Activated CD8-positive, alpha-beta memory T cell treated with anti-CD3 and anti-CD28 coated beads, Interleukin-2, amount 10 ng/mL, durations not matched to agents 7 days and 5 days (primary cell): ENCODE measurements at places on chromosomes 12 and 14. TPM values are rescaled to one million over a fixed set of nuclear protein-coding genes. Genes with fewer than 3 reads are reported as not detected.
A peak's percentile ranks its signal among the peaks of the same experiment; 100 is the strongest.

- H3K36me3 ChIP-seq = no peaks in the 10 kb centered on the region
- peaks cover 3% of the 10 kb centered on the region for H3K4me1 ChIP-seq
- DNase-seq = no peak
- no peak overlapping the region for H3K27ac ChIP-seq
These were observed 7.0 kb downstream of the CCDC63 start for GRCh38 chr12:110853836-110854235.

DNA sequence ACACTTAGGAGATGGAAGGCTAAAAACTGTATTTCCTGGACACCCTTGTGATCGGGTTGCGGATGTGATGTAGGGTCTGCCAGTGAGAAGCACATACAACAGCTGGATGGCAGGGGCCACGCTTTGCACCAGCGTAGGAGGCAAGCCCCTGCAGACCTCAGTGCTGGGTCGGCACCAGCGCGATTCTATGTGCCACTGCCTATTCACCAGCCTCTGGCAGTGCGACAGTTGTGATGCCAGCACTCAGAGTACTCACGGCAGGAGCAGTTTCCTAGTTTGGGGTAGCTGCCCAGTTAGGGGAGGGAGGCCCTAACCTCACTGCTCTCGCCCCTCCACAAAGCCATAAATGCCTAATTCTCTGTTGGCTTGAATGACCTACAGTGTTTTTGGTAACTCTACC, 31.6 kb downstream of the SPTLC2 start:
- DNase-seq = no peak
- H3K27me3 ChIP-seq = no peaks in the 10 kb centered on the region
- H3K4me1 ChIP-seq = peaks cover 35% of the 10 kb centered on the region
- H3K27ac ChIP-seq = no peak overlapping the region
- no peak overlapping the region for H3K4me3 ChIP-seq

DNA sequence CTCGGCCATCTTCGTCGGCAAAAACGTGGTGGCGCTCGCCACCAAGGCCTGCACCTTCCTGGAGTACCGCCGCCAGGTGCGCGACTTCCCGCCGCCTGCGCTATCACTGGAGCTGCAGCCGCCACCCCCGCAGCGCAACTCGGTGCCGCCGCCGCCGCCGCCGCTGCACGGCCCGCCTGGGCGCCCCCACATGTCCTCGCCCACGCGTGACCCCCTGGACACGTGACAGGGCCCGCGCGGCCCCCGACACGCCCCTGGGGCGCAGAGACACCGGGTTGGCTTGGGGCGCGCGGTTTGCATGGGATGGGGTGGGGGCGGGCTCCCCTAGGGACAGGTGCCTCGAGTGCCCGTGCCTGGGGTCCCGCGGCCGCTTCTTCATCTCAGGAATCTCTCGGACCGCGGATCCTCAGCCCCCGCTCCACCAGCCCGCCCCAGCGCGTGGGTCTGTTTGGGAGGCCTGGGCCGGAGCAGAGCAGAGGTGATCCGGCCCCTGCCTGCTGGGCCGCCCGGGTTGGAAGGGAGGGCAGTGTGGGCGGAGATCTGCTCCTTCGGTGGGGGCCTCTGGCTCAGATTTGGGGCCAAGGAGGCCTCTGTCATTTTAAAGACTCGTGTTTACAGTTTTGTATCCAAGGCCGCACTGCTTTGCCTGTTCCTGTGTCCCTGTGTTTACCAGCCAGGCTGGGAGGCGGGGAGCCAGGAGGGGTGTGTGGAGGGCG, 3.3 kb downstream of the TMEM121 start:
- peaks cover 10% of the 10 kb centered on the region for H3K27me3 ChIP-seq
- H3K27ac ChIP-seq = peak overlapping the region; percentile 87
- peaks cover 21% of the 10 kb centered on the region for H3K4me1 ChIP-seq
- peak; percentile 74 for DNase-seq
- H3K36me3 ChIP-seq = no peaks in the 10 kb centered on the region
- peak overlapping the region; percentile 81 for H3K4me3 ChIP-seq

SIRT4 gene
- total RNA-seq = 3.0 TPM

CABP1 gene
- total RNA-seq = not detected

TAS2R9 gene
- not detected for total RNA-seq
